IPS DF 6.9 (cell line): ENCODE measurements at places on chromosomes 5 and 9.

- DNase-seq: no peak
Observed at GRCh38 chr5:80782626-80783025, 127.8 kb upstream of the DHFR start.

GRCh38 chr5:90563108-90563507, 4.5 kb downstream of the ADGRV1 start:
- DNase-seq: no peak

DNA sequence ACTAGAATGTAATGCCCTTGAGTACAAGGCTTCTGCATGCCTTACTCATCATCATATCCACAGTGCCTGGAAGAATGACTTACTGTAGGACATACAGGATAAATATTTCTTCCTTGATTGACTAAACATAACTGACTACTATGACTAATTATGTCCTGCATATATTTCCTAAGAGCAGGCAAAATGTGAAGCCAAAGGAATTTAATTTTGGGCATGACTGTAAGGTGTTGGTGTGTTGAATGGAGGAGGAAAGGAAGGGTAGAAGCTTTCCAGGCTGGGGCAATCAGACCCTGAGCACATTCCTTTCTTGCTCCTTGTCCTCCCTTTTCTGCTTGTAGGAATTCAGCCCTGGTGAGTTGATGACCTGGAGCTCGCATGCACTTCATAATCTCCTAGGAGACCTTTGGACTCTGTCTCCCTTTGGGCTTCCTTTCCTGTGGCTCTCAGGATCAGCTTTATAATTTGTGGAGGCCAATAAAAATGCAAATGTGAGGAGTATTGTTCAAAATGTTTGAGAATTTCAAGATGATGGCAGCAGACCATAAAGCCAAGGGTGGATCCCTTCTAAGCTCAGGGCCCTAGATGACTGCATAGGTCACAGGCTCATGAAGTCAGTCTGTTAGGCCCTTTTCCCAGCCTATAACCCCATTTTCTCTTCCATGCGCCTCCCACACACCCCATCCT, 174.0 kb downstream of the HMHB1 start:
- DNase-seq: no peak

- no peak for DNase-seq
Observed at GRCh38 chr5:135076051-135076491, 42.0 kb upstream of the PITX1 start.

DNA sequence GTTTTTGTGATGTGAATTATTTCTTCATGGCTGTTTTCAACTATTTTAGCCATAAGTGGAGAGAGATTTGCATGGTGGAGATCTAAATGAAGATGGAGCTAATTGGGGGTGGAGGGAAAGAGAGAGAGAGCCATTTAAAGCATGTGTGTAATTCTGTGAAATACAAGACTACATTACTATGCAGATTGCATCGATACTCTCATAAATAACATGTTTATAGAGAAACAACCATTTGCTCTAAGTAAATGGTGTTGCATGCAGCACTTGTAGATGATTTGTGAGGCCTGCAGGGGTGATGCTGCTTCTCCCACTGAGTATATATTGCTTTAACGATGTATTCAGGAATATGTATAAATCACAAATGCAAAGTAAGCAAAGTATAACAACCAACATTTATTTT, 270.2 kb upstream of the RIOK2 start:
- DNase-seq: no peak

- DNase-seq: no peak
Observed at GRCh38 chr5:168831383-168831782, 252.2 kb upstream of the PANK3 start.

DNA sequence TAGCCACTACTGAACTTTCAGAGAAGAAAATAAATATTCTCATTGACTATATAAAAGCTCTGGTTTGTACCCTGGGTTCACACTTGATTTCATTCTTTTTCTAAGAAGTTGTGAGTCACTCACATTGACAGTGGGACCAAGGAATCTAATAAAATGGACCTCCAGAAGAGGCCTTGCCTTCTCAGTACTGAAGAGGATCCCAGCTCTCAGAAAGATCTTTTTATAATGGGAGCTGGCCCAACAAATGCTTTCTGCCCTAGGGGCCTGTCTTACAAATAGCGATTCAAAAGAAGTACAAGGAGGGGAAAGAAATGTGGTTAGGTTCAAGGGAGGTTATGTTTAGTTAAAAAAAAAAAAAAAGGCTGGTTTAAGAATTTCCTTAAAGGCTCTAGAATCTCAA, 237.9 kb downstream of the ISL1 start:
- DNase-seq: no peak

- DNase-seq: no peak
Observed at GRCh38 chr9:7967093-7967827, 167.7 kb upstream of the DMAC1 start.

- no peak for DNase-seq
Observed at GRCh38 chr5:174900240-174900865, 176.0 kb downstream of the MSX2 start.

- no peak for DNase-seq
Observed at GRCh38 chr9:114619191-114619761, 8.2 kb downstream of the TMEM268 start.
